ENCODE measurements at places on chromosomes 12 and 14.

GRCh38 chr12:123261196-123261595 is 10.5 kb downstream of the CDK2AP1 start:
- DNase-seq, result no peak

- no peak for DNase-seq
These were observed 100.5 kb downstream of the ZNF664 start for GRCh38 chr12:124073356-124074035.

- no peak for DNase-seq
These were observed 8.5 kb downstream of the ATF7 start for GRCh38 chr12:53617700-53618099.

DNA sequence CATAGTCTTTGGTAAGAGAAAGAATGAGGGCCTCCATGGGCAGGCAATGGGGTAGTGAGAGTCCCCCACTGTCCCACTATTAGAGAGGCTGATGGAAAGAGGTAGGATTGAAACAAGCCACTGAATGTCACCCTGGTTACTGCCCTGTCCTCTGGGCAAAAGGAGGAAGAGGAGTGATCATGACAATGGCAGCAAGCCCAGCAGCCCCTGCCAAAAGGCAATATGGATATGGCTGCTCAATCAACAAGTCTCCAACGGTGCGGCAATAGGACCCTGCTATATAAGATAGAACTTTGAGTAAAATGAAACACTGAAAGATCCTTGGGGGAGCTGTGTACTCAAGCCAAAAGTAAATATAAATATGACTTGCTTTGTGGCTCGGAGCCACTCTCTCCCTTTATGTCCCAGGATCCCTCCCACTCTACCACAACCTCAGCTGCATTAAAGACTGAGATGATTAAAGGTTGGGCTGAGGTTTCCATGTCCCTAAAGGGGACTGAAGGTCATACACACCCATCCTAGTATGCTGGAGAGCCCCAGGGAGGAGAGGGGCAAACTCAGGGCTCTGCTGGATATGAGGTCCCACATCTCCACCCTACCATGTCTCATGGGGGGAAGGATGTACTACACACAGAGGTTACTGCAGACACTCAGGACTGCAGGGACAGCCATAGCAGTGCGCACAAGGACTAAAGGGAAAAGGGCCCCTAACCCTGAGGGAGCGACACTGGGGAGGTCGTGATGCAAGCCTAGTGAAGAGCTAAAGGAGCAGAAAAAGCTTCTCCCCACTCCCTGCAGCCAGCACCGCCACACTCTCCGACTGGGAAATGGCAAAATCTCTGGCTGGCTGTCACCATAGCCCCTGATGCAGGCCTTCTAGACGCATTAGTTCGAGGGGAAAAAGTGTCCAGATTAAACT is 5.9 kb downstream of the POMT2 start:
- no peak for DNase-seq

DNA sequence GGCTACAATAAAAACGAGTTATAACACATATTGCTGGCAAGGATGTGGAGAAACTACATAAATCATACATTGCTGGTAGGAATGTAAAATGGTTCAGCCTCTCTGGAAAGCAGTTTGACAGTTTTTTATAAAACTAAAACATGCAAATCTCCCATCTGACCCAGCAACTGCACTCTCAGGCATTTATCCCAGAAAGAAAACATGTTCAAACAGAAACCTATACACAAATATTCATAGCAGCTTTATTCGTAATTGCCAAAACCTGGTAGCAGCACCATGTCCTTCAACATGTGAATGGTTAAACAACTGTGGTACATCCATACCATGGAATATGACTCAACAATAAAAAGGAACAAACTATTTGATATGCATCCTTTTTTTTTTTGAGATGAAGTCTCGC is 10.1 kb upstream of the TMCC3 start:
- DNase-seq, result no peak

- DNase-seq, result no peak
These were observed 7.2 kb downstream of the SLC38A1 start for GRCh38 chr12:46261646-46262045.

DNA sequence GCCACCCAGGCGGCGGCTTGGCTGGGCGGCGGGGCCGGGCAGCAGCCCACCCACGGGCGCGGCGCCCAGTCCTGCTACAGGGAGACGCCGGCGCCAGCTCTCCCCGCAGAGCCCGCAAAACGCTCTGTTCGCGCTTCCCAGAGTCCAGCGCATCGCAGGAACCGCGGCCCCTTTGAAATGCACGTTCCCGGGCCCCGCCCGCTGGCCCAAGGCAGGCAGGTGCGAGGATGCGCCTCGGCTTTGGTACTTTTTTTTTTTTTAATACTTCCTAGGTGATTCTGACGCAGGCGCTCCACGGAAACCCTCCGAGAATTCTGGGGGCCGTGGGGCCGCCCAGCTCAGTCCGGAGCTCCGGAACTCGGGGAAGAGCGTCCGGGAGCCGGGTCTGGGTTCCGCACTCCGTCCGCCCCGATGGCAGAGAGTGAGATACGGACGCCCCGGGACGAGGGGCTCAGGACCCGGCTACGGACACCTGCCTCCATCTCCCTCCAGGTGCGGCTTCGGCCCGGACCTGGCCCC is 483 bp downstream of the POC1B start:
- DNase-seq, result peak; percentile 26

Measured in renal pelvis (tissue), 12 donors.